ENCODE measurements at places on chromosomes 12 and 14. TPM values are rescaled to one million over a fixed set of nuclear protein-coding genes. Genes with fewer than 3 reads are reported as not detected.
A peak's percentile ranks its signal among the peaks of the same experiment; 100 is the strongest.

Gene LRRK2
- 7.1 TPM for total RNA-seq

GRCh38 chr12:11877869-11878780, 192.6 kb upstream of the BCL2L14 start:
- peak; percentile 51 for DNase-seq

- no peak for DNase-seq
These were observed 60.2 kb upstream of the RTRAF start for GRCh38 chr14:51929166-51929565.

DNA sequence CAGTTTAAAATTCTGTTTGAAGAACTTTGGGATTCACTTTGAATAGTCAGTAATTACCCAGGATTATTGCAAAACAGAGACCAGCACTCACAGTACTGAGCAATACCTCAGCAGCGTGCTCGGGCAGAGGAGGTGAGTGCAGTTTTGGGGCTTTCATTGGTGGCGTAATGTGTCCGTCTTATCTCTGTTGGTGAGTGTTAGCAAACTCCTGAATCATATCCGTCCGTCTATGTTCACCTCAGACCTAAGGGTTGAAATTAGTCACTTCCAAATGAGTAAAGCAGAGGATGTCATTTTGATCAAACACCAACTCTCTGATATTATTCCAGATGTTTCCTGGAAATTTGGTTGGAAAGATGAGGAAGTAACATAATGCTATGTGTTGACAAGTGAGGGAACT, 82.8 kb downstream of the BORCS5 start:
- DNase-seq = peak; percentile 36

- DNase-seq = no peak
These were observed 76.7 kb upstream of the BBS10 start for GRCh38 chr12:76424941-76425340.

GRCh38 chr12:67137256-67137655, 131.9 kb upstream of the CAND1 start:
- no peak for DNase-seq
